Stomach (tissue), 19 donors: ENCODE measurements at places on chromosomes 6 and 20. TPM values are rescaled to one million over a fixed set of nuclear protein-coding genes. Genes with fewer than 3 reads are reported as not detected.
A peak's percentile ranks its signal among the peaks of the same experiment; 100 is the strongest.

- peaks cover 17% of the 10 kb centered on the region for H3K4me1 ChIP-seq
- H3K4me3 ChIP-seq: peak overlapping the region; percentile 86
- H3K27me3 ChIP-seq: no peaks in the 10 kb centered on the region
- no peak for DNase-seq
Observed at GRCh38 chr6:27178407-27178730, 69.1 kb upstream of the PRSS16 start.

DNA sequence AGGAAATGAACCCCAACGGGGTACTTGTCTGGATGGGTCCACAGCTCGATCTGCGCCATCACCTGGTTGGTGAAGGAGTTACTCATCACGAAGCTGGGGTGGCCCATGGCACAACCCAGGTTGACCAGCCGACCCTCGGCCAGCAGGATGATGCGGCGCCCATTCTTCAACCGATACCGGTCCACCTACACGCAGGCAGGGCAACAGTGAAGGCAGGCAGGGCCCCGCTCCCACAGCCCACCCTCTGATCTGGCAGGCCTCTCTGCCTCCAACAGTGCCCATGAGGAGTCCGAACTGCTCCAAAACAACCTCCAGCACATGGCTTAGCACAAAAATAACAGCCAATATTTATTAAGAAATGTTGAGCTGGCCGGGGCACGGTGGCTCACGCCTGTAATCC lies 17.7 kb downstream of the AHCY start:
- no peaks in the 10 kb centered on the region for H3K4me1 ChIP-seq
- H3K27ac ChIP-seq: no peak overlapping the region
- no peak overlapping the region for H3K4me3 ChIP-seq
- H3K36me3 ChIP-seq: peaks cover 100% of the 10 kb centered on the region
- H3K27me3 ChIP-seq: no peaks in the 10 kb centered on the region

GRCh38 chr20:24998631-24999445 lies 6.3 kb upstream of the APMAP start:
- no peaks in the 10 kb centered on the region for H3K27me3 ChIP-seq
- H3K27ac ChIP-seq: peak overlapping the region; percentile 59
- no peak overlapping the region for H3K4me3 ChIP-seq
- H3K36me3 ChIP-seq: peaks cover 7% of the 10 kb centered on the region

DNA sequence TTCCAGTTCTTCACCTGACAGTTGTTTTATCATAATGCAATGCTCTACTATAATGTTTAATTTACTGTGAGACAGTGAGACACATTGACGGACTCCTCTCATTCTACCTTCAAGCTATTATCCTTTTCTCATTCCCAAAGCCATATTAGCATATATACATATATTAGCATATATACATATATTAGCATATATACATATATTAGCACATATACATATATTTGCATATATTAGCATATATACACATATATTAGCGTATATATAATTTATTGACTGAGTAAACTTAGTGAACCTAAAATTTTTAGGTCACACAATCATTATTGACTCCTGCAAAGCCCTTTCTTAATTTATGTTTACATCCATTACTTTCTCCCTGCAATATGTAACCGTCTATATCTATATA lies 555.0 kb upstream of the ADGRB3 start:
- no peaks in the 10 kb centered on the region for H3K36me3 ChIP-seq
- H3K4me3 ChIP-seq: no peak overlapping the region
- H3K27ac ChIP-seq: no peak overlapping the region
- no peaks in the 10 kb centered on the region for H3K27me3 ChIP-seq
- DNase-seq: no peak

GRCh38 chr6:126804332-126805064 lies 314.0 kb upstream of the RSPO3 start:
- DNase-seq: no peak
- no peak overlapping the region for H3K27ac ChIP-seq
- H3K27me3 ChIP-seq: no peaks in the 10 kb centered on the region
- H3K4me3 ChIP-seq: no peak overlapping the region
- no peaks in the 10 kb centered on the region for H3K4me1 ChIP-seq

DNA sequence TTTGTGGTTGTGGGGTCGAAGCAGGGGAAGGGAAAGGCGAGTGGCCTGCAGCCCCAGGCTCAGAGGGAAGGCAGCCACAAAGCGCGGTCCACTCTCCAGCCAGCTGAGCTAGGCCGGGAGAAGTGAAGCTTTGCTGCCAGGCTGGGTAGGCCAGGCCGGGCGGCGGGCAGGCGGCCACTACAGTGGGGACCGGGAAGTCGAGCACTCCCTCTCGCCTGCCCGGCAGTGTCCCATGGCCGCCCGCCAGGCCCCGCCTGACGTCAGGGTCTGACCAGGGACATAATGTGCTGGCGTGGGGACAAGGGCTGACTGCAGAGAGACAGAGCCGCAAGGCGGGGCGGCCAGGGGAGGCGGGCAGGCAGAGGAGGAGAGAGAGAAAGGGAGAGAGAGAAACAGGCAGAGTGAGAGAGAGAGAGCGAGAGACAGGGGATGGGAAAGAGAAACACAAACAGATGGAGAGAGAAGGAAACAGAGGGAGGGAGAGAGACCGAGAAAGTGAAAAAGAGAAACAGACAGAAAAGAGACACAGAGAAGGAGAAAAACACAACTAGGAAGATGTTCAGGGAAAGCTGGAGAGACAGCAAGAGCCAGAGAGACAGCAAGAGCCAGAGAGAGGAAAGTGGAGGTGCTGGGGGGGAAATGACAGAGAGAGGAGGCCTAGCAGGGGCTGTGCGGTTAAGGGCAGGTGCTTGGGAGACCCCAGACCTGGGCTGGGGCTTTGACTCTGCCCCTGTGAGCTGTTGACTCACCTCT lies 94.5 kb upstream of the PTPN1 start:
- DNase-seq: peak; percentile 96
- peaks cover 61% of the 10 kb centered on the region for H3K4me1 ChIP-seq
- no peaks in the 10 kb centered on the region for H3K27me3 ChIP-seq
- no peaks in the 10 kb centered on the region for H3K36me3 ChIP-seq
- H3K4me3 ChIP-seq: no peak overlapping the region

- peaks cover 12% of the 10 kb centered on the region for H3K4me1 ChIP-seq
- DNase-seq: no peak
- H3K36me3 ChIP-seq: peaks cover 75% of the 10 kb centered on the region
- H3K4me3 ChIP-seq: no peak overlapping the region
- no peaks in the 10 kb centered on the region for H3K27me3 ChIP-seq
Observed at GRCh38 chr6:30712441-30712945, 4.6 kb downstream of the MDC1 start.

DNA sequence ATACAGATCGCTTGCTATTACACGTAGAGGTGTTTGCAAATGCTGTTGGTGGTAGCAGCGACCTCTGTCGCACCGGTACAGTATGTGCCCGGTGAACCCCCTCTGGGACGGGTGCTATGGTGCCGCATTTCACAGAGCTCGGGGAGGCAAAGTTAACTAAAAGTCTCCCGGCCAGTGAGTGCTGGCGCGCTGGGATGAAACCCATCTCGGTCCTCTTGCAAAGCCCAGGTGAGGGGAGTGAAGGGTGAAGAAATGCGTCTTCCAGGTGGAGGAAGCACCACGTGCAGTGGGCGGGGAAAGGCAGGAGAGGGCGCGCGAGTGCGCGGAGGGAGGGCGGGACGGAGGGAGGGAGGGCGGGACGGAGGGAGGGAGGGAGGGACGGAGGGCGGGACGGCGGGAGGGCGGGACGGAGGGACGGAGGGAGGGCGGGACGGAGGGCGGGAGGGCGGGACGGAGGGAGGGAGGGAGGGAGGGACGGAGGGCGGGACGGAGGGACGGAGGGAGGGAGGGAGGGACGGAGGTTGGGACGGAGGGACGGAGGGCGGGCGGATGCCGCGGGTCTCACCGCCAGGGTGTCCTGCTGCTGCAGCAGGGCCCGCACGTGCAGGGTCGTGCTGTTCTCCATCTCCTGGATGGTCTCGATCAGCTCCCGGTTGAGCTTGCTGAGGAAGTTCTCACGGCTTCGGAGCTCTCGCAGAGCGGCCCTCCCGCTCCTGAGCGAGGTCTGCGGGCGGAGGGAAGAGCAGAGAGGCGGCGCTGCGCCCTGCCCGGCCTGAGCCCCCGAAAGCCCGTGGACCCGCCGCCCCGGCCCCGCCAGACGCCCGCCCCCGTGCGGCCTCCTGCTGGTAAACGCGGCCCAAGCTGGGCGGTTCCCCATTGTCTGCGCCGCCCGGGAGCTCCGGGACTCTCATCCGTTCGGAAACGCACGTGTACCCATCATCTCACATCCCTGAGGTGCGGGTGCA lies 11.7 kb downstream of the C20orf96 start:
- no peak overlapping the region for H3K4me3 ChIP-seq
- H3K4me1 ChIP-seq: no peaks in the 10 kb centered on the region
- no peaks in the 10 kb centered on the region for H3K27me3 ChIP-seq
- peaks cover 81% of the 10 kb centered on the region for H3K36me3 ChIP-seq
- H3K27ac ChIP-seq: no peak overlapping the region
- DNase-seq: no peak

TSPO2 gene
- polyA plus RNA-seq: 0.15 TPM

PGBD1 gene
- polyA plus RNA-seq: 0.92 TPM

DNA sequence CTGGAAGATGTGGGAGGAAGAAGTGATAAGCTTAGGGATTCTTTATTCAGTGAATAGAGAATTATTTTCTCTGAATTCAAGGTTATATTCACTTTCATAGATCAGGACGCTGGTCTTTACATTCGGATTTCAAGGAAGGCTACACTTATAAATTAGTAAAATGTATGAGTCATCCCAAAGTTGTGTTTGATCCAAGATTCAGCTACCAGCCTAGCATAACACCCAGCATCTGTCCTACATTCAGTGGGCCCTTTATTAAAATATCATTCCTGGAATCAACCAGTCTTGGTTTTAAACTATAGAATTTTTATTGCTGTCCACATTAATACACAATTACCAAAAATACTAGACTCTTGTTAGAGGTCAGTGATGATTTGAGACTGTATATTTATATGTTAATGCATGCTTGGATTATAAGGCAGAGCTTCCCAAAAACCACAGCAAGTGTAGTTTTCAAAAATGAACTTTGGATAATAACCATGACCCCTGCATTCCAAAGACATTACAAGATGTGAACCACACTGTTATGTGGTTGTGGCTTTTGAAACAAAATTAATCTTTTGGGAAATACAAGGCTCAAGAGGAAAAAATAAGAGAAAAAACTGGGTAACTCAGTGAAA lies 210.7 kb upstream of the CNR1 start:
- H3K27me3 ChIP-seq: no peaks in the 10 kb centered on the region
- H3K27ac ChIP-seq: no peak overlapping the region
- peaks cover 11% of the 10 kb centered on the region for H3K4me1 ChIP-seq
